Cardiac muscle cell (in vitro differentiated cells and primary cell): ENCODE measurements at places on chromosomes 1 and 21.

DNA sequence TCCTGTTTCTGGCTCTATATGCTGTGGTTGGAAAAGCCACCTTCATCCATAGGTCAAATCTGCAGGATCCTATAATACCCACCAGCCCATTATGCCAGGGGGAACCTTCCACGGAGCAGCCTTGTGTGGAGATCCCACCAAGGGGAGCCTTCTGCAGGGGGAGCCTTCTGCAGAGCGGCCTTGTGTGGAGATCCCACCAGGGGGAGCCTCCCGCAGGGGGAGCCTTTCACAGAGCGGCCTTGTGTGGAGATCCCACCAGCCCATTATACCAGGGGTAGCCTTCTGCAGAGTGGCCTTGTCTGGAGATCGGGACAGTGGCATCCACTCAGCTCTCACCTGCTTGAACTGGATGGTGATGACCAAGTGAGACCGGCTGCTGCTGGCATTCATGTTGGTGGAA lies 85.3 kb downstream of the SCCPDH start:
- DNase-seq, result no peak

DNA sequence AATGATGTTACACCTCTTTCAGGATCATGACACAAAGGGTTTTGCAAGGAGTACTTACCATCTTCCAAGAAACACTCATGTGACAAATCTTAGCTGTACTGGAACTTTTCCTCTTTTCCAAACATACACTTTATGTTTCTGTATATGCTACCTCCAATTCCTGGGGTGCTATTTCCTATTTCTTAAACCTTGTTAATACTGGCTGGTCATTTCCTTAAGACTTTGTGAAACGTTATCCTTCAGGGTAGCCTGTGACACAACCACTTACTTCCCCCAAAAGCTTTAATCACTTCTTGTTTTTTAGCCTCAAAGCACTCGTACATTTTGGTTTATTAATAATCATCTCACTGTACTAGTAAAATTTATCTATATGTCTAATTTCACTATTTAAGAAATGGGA lies 39.4 kb downstream of the OR10Z1 start:
- DNase-seq, result no peak

DNA sequence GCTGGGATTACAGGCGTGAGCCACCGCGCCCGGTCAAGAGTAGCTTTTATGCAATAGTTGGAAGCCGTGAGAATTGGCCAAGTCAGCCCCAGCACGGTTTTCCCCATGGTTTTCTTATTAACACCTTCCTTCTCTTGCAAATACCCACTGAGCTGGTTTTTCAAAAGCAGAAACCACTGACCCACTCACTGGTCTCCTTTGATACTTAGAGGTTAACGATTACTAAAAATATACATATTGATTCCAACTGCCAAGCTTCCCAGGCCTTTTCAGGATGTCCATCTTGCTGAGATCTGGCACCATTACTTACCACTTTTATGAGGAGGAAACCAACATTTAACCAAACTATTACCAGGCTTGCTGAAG lies 25.9 kb upstream of the TARDBP start:
- no peak for DNase-seq

DNA sequence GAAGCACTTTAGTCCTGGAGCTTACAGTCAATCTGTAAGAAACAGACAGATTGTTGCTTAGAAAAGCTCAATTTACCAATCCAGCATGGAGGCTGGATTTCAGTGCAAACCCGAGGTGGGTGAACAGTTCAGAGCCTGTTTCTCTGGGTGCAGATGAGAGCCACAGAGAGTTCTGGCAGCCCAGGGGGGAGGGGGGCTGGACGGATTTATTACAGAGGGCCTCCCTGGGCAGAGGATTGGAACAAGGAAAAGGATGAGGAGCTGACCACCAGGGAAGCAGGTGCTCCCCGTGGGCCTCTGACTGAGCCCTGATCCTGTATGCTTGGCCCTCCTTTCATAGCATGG lies 38.0 kb upstream of the EPS8L3 start:
- no peak for DNase-seq

DNA sequence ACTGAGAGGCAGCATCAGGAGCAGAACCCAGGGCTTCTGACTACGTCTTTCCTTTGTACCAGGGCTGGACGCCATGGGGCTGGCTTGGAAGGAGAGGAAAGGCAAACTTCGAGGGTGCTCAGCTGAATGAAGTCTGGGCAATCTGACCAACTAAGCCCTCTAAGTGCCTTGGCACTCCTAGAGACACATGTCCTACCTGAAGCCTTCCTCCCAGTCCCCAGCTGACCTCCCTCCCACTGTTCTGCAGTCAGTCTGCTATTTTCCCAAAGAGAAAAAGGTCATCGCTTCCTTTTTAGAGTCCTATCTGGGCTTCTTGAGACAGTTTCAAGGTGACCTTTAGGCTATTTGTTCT lies 5.2 kb downstream of the SLC9A1 start:
- no peak for DNase-seq

- DNase-seq, result peak; percentile 75
These were observed 12.9 kb downstream of the CSRP1 start for GRCh38 chr1:201493757-201494617.

DNA sequence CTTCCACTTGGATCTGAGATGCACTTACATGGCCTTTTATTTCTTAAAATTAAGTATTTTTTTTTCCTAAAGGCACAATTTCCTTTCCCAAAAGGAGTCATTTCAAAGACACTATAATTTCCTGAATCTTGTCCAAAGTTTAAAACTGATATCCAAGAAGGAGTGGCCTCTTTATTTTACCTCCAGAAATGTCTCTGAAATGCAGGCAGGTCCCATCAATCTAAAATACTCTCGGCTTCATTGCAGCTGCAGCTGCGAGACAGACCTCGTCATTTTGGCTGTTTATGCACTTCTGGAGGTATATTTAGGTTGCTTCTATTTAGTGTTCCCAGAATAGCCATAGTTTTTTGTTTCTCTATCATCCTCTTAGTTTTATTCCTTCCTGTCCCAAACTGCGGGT lies 172.7 kb upstream of the COA6 start:
- no peak for DNase-seq

DNA sequence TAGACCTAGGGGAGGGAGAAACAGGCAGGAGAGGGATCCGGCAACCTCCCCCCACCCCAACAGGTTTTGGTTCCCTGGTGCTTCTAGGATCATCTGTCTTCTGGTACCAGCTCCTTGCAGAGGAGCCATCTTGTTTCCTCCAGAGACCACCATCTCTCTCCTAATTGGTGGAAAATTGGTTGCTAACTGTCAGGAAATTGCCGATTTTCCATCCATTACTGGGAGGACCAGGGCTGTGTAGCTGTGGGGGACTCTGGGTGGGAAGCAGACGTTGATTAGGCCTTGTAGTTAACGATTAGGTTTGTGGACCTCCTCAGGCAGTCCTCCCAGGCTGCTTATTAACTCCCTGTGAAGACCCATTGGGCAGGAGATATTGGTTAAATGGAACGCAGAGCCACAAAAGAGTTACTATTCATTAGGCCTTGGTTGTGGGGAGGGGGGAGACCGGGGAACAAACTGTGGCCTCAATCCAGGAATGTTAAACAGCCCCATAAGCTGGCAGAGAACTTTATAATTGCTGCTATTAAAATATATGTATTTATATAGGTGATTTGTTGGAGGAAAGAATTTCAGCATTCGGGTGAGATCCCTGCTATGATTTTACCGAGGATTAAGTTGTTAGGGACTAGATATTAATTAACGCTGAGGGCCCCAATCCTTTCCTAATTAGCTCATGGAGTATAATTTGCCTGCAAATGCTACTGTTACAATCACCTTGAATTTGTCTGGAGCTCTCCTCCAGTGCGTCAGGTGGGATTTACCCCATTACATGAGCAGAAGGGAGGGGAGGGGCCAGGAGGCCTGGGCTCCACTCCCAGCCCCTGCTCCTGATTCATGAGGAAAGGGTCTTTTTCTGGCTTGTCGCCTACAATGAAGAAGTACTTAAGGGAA lies 61.2 kb upstream of the TRABD2B start:
- no peak for DNase-seq

DNA sequence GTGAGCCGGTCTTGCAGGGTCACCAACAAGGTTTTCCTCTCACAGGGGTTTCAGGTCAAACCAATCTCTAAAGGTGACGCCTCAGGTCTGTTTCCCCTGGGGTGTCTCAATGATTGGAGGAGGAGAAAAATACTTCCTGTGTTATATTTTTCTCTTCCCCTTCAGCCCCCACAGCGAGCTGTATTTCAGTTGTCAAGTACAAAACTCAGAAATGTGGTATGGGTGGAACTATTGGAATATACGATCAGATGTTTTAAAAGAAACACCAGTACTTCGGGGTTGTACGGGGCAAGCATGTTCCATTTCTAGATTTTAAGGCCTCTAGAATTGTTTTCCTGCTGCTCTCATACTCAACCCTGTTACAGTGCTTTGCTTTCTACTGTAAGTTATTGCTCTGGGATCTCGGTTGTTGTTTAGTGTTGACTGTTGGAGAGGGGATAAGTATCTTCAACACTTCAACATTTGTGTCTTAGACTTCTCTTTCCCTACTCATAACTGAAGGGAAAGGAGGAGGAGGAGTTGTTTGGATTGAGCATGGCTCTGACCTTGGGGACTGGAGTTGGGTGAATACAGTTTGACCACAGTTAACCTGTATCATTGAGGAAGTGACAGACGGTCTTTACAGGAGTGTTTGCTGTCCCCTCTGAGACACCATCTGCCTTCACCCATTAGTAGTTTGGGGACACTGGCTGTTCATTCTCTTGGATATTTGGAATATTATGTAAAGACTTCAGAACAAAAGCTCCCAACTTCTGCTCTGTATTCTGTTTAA lies 2.0 kb downstream of the MAPKAPK2 start:
- no peak for DNase-seq

GRCh38 chr21:44334329-44335030 lies 4.7 kb downstream of the CFAP410 start:
- no peak for DNase-seq

DNA sequence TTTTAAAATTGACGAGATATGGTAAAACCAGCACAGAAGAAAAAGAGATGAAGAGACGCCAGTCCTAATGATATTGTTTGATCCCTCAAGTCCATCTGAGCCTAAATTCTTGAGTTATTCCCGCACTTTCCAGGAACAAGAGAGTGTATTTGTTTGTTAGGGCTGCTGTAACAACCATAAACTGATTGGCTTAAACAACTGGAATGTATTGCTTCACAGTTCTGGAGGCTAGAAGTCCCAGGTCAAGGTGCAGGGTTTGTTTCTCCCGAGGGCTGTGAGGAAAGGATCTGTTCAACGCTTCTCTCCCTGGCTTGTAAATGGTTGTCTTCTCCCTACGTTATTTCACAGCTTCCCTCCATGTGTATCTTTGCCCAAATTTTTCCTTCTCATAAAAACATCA lies 7.8 kb upstream of the EXO1 start:
- DNase-seq, result no peak

DNA sequence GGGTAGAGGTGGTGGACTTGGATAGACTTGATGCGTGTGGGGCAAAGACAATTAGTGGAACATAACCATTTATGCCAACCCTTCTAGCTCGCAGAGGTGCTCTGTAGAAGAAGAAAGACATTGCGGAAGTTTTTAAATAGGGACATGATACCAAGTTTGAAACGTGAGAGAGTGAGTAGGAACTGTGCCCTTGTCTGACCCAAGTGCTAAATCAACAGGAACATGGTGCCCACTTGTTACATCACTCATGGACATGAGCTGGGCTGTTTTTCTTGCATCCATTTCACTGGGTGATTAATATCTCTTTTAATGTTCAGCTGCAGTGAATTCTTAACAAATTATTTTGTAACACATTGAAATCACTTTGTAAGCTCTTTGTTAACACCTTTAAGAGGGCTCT lies 408.1 kb upstream of the VAMP3 start:
- no peak for DNase-seq

DNA sequence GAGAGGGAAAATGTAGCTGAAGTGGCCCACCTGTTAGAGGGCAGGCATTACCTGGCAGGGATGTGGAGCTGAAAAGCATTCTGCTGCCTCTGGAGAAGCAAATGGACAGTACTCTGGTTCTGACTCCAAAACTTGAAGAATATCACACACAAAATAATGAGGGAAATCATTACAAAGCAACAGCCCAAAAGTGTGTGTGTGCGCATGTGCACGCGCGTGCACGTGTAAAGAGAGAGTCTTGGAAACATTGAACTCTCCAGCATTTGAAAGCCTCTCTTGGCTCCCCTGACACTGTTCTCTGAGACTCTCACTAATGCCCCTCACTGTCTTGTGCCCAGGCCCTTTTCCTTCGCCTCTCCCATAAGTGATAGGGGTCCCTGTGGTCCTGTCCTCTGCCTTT lies 2.3 kb upstream of the VTCN1 start:
- no peak for DNase-seq

DNA sequence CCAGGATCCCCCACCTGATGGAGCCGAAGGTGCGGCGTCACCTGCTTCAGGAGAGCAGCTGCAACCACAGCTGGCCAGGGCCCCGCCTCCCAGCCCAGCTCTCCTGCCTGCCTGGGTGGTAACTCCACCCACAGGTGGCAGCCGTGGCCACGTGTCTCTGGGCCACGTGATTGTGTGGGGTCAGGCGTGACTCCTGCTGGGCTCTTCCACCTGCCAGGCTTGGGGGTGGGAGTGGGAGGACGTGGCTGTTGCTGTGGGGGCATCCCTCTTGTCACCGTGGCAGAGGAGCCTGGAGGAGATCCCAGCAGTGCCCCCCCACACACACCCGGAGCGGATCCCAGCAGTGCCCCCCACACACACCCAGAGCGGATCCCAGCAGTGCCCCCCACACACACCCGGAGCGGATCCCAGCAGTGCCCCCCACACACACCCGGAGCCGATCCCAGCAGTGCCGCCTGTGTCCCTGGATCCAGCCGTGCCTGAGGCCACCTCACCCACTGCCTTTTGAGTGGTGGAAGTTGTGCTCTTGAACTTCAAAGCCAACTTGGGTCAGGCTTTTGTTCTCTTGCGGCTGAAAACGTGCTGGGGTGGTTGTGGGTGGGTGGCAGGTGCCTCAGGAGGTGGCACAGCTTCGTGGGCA lies 32.2 kb downstream of the POFUT2 start:
- no peak for DNase-seq

- no peak for DNase-seq
These were observed 1006.9 kb upstream of the PRMT6 start for GRCh38 chr1:106049595-106049994.

- DNase-seq, result no peak
These were observed 26.9 kb downstream of the DISP3 start for GRCh38 chr1:11505591-11506538.

- DNase-seq, result peak; percentile 41
These were observed 8.1 kb downstream of the DNASE2B start for GRCh38 chr1:84406346-84406861.

GRCh38 chr21:15874615-15875014 lies 144.8 kb downstream of the USP25 start:
- DNase-seq, result no peak

DNA sequence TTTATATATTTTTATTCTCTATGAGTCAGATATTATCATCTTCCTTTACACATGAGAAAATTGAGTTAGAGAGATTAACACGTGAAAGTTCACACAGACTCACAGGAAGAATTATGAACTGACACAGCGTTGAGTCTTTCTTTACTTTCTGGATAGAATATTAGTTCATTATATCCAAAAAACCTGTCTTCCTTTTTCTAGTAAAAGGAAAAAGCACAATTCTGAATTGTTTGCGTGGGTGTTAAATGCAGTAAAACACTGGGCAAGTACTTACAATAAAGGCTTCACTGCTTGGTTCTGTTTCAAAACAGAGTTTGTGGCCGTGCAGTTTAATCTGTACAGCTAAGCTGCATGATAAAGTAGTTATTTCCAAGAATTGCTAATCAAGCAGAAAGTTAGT lies 10.8 kb downstream of the MAGI3 start:
- no peak for DNase-seq
